Stimulated activated CD4-positive, alpha-beta T cell treated with anti-CD3 and anti-CD28 coated beads, Interleukin-12 subunit alpha, Interleukin-12 subunit beta, amount 100 ng/mL, for 48 hours (primary cell): ENCODE measurements at places on chromosomes 5 and 9.

DNA sequence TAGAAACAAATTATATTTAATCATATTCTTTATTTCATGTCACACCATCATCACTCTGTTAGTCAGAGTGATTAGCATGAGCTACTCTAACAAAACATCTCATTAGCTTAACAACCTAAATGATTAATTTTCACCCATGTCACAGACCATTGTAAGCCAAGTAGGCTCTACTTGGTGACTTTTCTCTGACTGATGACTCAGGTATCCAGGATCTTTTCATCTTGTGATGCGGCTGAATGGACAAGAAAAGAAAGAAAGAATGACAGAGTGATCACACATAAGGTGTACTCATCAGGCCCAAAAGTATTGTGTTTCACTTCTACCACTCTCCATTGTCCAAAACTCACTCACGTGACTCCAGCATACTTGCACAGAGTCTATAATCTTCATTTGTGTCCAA is 299.3 kb downstream of the ANXA1 start:
- no peak for DNase-seq

DNA sequence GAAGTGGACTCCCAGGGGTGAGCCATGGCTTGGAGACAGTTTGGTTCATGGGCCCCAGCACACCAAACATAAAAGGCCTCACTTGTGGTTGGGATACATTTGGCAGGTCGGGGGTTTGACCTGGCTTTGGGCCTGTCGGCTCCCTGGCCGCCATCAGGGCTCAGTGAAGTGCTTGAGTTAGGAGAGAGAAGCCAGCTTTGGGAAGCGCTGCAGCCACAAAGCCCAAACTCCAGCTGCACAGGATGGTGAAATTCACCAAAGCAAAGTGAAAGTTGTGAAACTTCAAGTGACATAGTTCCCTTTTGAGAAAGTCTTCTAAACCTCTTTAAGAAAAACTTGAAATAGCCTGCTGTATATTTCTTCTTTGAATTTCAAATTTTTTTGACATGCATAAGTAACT is 27.5 kb downstream of the SLC46A2 start:
- DNase-seq = no peak

DNA sequence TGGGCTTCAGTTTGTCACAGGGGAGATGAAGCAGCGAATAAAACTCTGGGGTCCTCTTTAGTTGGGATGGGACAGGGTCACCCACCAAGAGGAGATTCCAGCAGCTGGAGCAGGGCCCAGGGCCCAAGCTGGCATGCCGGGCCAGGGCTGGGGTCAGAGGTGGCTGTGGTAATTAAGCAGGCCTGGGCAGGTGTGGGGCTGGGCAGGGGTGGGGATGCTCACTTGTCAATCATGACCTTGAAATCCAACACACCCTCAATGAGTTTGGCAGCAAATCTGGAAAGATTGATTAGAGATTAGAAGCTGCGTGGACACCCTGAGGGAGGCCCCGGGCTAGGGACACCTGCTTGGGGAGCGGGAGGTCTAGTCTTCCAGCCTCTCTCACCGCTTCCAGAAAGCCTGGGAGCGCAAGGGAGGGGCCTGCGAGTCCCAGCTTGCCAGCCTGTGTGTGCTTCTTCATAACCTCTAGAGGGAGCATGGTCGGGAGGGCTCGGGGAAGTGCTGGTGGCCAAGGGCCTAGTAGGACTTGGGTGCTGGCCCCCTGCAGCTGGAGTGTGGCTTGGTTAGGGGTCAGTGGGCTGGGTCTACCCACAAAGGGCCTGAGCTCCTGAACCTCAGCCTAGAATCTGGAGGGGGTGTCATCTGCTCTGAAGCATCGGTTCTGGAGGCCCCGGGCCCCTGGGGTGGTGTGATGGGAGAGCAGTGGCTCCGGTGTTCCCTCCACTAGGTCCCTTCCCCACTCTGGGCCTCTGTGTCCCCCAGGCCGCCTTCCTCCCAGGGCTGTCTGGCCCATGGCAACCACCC is 7.6 kb downstream of the CRAT start:
- no peak for DNase-seq

GRCh38 chr5:19125956-19126713 is 861.9 kb downstream of the CDH18 start:
- DNase-seq = no peak
